Ecto neural progenitor cell (in vitro differentiated cells): ENCODE measurements at places on chromosomes 12 and 14.

DNA sequence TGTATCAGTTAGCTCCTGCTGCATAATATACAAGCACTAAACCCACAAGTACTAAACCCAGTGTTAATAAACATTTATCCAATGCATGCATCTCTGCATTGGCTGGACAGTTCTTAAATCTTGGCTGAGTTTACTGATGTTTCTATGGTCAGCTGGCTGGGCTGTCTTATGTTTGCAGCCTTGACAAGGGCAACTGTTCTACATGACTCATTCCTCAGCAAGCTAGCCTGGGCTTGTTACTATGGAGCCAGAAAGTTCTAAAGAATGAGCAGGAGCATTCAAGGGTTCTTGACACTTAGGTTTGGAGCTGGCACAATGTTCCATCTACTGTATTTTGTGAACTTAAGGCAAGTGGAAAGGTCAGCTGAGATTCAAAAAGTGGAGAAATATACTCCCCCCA is 199.1 kb downstream of the GLT1D1 start:
- DNase-seq, result no peak

GRCh38 chr14:93100100-93100499 is 15.6 kb downstream of the ITPK1 start:
- DNase-seq, result no peak

- no peak for DNase-seq
These were observed 279.9 kb upstream of the TBX3 start for GRCh38 chr12:114963846-114964245.

- no peak for DNase-seq
These were observed 38.0 kb downstream of the IQSEC3 start for GRCh38 chr12:104551-105081.

GRCh38 chr12:40107803-40108620 is 2.1 kb upstream of the SLC2A13 start:
- no peak for DNase-seq

DNA sequence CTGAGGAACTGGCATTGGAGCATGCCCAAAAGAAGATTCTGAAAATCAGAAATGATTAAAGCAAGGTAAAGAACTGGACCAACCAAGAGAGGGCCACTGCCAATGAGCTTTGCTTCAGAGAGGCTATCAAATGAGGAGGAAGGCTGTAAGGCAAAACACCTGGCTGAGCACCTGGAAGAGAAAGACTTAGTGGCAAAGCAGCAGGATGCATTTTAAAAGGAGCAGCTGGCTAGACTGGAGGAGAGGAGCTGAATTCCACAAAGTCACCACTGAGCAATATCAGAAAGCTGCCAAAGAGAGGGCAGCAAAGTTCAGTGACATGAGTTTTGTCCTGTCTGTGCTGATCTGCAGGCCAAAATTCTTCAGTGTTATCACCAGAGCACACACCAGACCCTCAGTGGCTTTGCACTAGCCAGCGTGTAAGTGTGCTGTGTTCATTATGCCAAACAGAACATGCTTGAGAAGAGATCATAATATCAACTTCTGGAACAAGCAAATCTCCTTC is 338.7 kb downstream of the TRHDE start:
- DNase-seq, result no peak

DNA sequence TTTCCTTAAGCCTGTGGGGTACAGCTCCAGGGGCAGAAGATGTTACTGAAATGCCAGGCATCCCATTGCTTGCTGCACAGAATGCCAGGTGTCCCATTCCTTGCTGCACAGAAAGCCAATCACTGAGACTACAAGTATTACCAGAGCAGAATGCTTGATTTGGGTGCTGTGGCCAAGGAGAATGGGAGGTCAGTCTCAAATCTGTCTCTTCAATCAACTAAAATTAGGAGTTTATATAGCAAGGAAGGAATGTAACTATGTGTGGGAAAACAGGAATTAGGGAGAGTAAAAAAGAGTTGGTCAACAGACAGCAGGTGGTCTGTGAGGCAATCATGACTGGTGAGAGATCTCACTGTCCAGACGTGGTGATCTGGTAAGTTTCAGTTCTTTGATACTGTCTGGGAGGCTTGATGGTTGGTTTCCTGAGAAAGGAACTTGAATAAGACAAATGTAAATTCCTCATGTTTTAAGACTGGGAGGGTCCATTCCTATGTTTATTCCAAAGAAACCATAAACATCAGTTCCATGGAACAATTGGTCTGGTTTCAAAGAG is 31.2 kb upstream of the VASH1 start:
- DNase-seq, result no peak

GRCh38 chr12:2332236-2332635 is 279.4 kb downstream of the CACNA1C start:
- no peak for DNase-seq

GRCh38 chr14:32166924-32167323 is 34.9 kb upstream of the RNU6-7 start:
- DNase-seq, result no peak

DNA sequence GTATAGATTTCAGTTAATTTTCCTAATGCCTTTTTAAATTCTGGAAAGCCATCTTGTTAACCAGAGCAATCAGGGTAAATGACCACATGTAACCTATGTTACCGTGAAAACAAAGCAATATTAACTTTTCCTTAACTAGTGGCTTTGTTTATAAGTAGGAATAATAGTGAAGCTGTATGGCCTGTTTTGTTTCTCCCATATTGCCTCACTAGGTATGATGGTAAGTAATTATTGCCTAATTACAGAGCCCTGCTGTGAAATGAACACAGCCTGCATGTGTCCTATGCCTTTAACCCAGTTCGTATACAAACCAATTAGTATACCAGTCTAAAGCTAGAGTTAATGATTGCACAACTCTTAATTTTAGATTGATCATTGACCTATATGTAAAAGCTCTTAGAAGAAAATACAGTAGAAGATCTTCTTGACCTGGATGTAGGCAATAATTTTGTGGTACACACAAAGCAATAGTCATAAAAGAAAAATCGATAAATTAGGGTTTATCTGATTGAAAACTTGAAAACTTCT is 249.9 kb downstream of the CCDC91 start:
- DNase-seq, result no peak

GRCh38 chr12:25197608-25198007 is 2.6 kb downstream of the ETFRF1 start:
- DNase-seq, result no peak

GRCh38 chr14:96098309-96098998 is 59.3 kb downstream of the C14orf132 start:
- peak; percentile 72 for DNase-seq

DNA sequence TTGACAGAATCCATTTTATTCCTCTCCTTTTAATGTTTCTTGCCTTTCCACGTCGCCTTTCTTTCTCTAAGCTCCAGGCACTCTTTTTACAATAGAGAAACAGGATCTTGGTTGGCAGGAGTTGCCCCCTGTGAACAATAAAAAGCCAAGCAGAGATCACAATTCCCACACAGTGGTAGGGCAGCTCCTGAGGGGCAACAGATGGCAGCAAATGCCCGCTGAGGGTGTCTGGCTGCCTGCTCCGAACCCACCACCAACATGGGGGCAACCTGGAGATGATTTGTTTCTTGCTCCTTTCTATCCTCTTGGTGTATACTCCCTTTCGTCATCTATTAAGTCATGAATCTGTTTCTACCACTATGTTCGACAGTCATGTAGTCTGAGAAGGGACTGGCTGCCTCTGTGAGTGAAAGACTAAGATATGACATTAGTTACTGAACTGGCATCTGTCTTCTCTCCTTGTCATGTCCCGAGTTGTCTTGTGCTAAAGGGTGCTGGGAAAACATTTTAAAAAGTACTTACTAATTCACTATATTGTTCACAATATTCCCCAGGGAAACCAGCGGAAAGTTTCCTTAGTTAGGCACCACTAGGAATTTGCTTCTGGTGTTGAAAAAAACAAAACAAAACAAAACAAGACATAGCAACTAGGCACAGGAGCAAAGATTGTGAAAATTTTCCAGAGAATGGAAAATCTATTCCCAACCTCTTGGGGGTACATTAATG is 170.1 kb downstream of the STXBP6 start:
- no peak for DNase-seq

GRCh38 chr12:102535306-102535705 is 54.9 kb upstream of the IGF1 start:
- DNase-seq, result no peak

GRCh38 chr12:49541140-49541861 is 2.5 kb downstream of the KCNH3 start:
- no peak for DNase-seq

DNA sequence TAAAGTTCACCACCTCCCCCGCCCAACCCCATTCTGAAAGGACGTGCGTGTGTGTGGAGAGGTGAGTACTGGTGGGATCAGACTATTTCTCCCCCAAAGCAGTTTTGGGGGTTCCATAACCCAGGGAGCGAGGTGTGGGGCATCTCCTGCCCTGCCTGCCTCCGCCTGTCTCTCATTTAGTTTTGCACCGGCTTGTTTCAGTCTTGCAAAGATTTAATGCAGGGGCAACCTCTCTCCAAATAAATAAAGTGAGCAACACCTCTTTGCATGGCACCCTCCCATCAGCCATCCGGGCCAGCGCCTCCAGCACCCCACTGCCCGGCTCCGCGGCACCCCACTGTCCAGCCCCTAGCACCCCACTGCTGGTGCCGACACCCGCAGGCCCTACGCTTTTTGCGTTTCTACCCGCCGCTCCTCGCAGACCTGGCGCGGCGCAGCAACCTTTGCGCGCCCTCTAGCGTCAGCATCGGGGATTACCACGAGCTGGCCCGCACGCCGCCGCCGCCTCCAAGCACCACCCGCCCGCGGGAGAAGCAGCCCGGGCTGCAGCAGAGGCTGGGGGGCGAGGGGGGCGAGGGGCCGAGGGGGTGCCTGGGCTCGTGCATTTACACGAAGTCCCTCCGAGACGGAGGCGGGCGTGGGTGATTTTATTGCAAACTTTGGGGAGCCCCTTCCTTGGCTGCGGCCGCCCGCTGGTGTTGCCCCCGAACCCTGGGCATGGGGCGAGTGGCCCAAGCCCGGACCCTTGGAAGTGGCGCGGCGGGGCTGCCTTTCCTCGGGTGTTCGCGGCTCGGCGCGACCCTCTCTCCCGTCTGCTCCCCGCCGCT is 55.8 kb upstream of the VRK1 start:
- DNase-seq, result peak; percentile 87

GRCh38 chr12:83468988-83469908 is 782.5 kb downstream of the TMTC2 start:
- DNase-seq, result no peak

- no peak for DNase-seq
These were observed 1340.9 kb upstream of the TMEM132C start for GRCh38 chr12:126926023-126926594.

GRCh38 chr12:105330283-105330930 is at the start of gene C12orf75:
C12orf75 (plus strand) TSS chr12:105330691; CDS start chr12:105330892, 201 bp downstream.
- peak; percentile 96 for DNase-seq

GRCh38 chr12:46210873-46211439 is 57.9 kb downstream of the SLC38A1 start:
- no peak for DNase-seq

DNA sequence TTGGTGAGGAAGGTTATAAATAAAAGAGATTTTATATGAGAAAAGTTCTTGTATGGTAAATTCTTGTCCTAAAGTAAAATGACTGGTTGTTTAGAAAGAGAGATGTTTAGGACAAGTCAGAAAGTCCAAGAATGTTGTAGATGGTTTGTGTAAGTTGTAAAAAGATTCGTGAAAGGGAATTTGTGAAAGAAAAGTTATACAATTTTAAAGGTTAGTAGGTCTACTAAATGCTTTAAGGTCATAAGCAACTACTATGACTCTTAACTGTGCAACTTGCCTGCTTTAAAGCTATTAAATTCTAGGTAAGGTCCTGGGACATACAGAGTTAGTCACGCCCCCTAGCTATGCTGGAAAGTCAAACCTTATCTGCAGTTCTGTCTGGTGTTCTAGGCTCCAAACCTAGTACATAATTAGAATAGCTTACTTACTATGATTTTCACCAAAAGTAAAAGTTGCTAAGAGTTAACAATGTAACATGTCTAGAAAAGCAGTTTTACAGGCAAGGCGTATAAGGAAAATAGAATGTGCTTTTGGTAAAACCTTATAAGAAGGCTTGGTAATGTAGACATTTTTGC is 11.2 kb upstream of the DHRS2 start:
- DNase-seq, result no peak

- no peak for DNase-seq
These were observed at the start of gene CD69 for GRCh38 chr12:9760699-9761418. CD69 (minus strand) TSS chr12:9760901; CDS start chr12:9760820, 81 bp downstream.

DNA sequence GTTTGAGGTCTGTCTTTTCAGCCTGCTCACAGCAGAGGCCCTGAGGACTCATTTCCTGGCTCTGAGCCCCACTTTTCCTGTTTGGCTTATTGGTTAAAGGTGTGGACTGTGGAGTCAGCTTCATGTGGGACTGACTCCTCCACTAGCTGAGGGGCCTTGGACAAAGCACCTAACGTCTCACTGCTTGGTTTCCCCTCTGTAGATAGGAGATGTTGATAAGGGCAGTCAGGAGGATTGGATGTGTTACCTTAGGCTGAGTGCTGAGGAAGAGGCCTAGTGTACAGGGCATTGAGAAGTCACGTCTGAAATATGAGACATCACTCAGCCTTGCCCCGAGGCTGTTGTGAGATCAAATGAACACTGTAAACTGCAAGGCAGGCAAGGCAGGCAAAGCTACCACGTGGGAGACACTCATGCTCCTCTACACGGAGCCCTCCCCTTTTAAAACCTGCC is 27.1 kb upstream of the TCL1A start:
- DNase-seq, result no peak

GRCh38 chr14:76713121-76713520 is 48.1 kb upstream of the VASH1 start:
- no peak for DNase-seq

DNA sequence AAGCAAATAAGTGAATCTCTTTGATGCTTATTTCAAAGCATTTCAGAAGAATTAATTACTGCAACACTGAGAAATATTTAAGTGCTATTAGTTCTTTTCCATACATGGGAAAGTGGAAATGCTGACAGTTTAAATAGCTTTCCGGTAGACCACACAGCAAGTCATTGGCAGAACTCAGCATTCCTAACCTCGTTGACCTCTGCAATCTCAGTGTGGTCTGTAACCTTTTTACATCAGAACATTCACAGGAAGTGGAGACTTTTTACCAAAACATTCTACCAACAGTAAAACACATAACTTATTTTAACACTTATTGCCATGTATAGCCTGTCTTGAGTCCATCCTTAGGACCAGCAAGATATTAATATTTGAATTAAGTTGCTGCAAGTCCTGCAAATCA is 249.5 kb upstream of the DCN start:
- DNase-seq, result no peak

GRCh38 chr12:5577211-5577612 is 145.3 kb downstream of the NTF3 start:
- DNase-seq, result no peak

DNA sequence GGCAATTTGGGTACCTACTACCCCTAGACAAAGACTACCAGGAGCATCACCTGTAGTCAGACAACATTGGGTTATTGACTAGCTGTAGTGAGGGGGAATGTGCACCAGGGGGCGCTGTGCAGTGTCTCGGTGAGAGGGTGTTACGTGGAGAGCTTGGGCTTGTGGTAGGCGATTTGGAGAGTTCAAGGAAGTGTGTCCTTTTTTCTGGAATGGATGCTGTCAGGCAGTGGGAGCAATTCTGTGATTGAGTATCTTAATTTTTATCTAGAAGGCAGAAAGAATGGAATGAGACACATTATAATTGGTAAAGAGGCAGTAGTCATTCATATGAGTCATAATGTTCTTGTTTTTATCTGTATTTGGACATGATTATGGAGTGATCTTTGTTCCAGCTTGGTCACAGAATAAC is 187.7 kb downstream of the GALC start:
- DNase-seq, result peak; percentile 55

- DNase-seq, result no peak
These were observed 20.7 kb downstream of the SLC6A12 start for GRCh38 chr12:193261-193660.
